ENCODE measurements at places on chromosomes 7 and 10. TPM values are rescaled to one million over a fixed set of nuclear protein-coding genes. Genes with fewer than 3 reads are reported as not detected.

SPAM1 gene
- not detected for total RNA-seq

PALD1 gene
- total RNA-seq = 4.2 TPM

CLDN4 gene
- total RNA-seq = 0.37 TPM

ENTPD7 gene
- total RNA-seq = 15.0 TPM

PIK3CG gene
- total RNA-seq = 2.2 TPM

SLC18A3 gene
- not detected for total RNA-seq

ADAM22 gene
- 0.25 TPM for total RNA-seq

TMEM273 gene
- 9.5 TPM for total RNA-seq

CYP3A4 gene
- total RNA-seq = 138 TPM

CPED1 gene
- total RNA-seq = 8.5 TPM

ZCWPW1 gene
- total RNA-seq = 2.3 TPM

RARRES2 gene
- 149 TPM for total RNA-seq

PIP gene
- total RNA-seq = not detected

RADIL gene
- total RNA-seq = 0.14 TPM

KCND2 gene
- 0.05 TPM for total RNA-seq

ZNF680 gene
- total RNA-seq = 20.8 TPM

GCK gene
- total RNA-seq = 0.67 TPM

AHR gene
- total RNA-seq = 29.7 TPM

ANKRD26 gene
- 3.1 TPM for total RNA-seq

CXCL12 gene
- 51.1 TPM for total RNA-seq

FANK1 gene
- not detected for total RNA-seq

NUTM2A gene
- total RNA-seq = 0.59 TPM

ENO4 gene
- 0.08 TPM for total RNA-seq

PON3 gene
- 60.0 TPM for total RNA-seq

C7orf57 gene
- not detected for total RNA-seq

LOXL4 gene
- 18.5 TPM for total RNA-seq

SMNDC1 gene
- total RNA-seq = 6.8 TPM

PCDH15 gene
- total RNA-seq = 0.05 TPM

CDH23 gene
- total RNA-seq = 4.1 TPM

MYH16 gene
- total RNA-seq = not detected

ZNF804B gene
- total RNA-seq = not detected

STEAP2 gene
- total RNA-seq = 25.9 TPM

TEX36 gene
- not detected for total RNA-seq

NKX2-3 gene
- not detected for total RNA-seq

OR2A42 gene
- not detected for total RNA-seq

AKR1C3 gene
- 65.8 TPM for total RNA-seq

SORBS1 gene
- 71.3 TPM for total RNA-seq

CLRN3 gene
- 0.33 TPM for total RNA-seq

PVRIG gene
- 0.37 TPM for total RNA-seq

ZNF511 gene
- total RNA-seq = 31.3 TPM

VSIR gene
- 11.3 TPM for total RNA-seq

ADRB1 gene
- 0.05 TPM for total RNA-seq

POLR2J3 gene
- 27.7 TPM for total RNA-seq

PROSER2 gene
- total RNA-seq = 10.9 TPM

HOXA5 gene
- 2.1 TPM for total RNA-seq

AGR3 gene
- total RNA-seq = not detected

FGFBP3 gene
- 0.37 TPM for total RNA-seq

GSAP gene
- 11.2 TPM for total RNA-seq

Measured in liver (tissue), 10 donors.